ENCODE measurements at places on chromosomes 11 and 22.

- DNase-seq, result no peak
These were observed 34.7 kb upstream of the RFPL3 start for GRCh38 chr22:32322986-32323385.

DNA sequence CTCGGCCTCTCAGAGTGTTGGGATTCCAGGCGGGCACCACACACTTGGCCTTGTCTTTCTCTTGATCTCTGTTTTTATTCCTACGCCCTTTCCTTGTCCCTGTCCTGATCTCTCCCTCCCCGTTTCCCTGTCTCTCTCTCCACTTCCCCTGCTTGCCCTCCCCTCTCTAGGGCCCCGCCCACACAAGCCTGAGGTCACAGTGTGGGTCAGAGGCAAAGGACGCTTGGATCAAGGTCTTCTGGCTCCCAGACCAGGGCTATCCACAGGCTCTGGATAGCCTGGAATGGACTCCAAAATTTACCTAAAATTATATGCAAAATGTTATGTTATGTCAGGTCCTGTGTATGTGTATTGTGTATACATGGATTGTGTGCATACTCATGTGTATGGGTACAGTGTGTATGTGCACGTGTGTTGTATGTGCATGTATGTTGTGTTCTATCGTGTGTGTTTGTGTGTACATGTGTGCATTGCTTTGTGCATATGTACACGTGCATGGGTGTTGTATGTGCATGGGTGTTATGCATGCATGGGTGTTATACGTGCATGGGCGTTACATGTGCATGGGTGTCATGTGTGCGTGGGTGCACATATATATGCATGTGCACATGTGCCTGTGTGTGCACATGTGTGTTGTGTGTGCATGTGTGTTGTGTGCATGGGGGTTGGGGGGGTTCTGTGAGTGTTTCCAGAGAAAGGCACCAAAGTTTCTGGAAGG, 38.3 kb downstream of the TP53I11 start:
- no peak for DNase-seq

DNA sequence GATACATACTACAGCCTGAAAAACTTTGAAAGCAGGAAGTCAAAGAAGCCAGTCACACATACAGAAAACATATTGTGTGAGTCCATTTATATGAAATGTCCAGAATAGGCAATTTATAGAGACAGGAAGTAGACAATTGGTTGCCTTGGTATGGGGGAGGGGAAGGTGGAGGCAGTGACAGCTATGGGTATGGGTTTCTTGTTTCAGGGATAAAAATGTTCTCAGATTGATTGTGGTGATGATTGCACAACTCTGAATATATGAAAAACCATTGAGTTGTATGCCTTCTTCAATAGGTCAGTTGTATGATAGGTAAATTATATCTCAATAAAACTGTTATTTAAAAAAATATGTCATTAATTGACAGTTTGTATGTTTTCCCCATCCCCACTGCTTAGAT, 137.6 kb downstream of the SNX19 start:
- DNase-seq, result no peak

GRCh38 chr11:85918910-85919794, 64.0 kb downstream of the CCDC83 start:
- DNase-seq, result no peak

DNA sequence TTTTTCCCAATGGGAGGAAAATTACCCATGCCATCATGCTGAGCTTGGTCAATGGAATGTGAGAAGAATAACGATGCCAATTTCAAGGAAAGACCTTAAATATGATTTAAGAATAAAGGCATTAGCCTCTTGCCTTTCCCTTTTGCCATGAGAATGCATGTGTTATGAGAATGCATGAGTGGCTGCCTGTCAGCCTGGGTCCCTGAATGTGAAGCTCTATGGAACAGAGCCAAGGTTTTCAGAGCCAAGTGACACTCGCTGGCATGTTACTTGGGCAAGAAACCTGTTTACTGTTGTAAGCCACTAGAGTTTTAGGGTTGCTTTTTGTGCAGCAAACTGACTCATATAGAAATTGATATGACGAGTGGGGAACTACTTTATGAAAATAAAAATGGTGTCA, 75.7 kb downstream of the JRKL start:
- DNase-seq, result no peak

DNA sequence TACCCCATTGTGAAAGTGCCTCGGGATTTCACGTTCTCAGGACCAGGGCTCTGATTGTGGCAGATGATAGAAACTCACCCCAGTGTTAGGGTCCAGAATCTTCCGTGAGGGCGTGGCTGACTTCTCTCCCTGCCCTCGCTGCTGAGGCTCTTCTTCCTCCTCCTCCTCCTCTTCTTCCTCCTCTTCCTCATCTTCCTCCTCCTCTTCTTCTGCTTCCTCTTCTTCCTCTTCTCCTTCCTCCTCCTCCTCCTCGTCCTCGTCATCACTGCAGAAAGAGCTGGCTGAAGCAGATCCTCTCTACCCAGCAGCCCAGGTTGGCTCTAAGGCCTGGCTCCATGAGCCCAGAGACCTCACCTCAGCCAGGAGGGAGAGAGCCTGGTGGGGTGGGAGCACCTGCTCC, 13.5 kb upstream of the CHADL start:
- no peak for DNase-seq

DNA sequence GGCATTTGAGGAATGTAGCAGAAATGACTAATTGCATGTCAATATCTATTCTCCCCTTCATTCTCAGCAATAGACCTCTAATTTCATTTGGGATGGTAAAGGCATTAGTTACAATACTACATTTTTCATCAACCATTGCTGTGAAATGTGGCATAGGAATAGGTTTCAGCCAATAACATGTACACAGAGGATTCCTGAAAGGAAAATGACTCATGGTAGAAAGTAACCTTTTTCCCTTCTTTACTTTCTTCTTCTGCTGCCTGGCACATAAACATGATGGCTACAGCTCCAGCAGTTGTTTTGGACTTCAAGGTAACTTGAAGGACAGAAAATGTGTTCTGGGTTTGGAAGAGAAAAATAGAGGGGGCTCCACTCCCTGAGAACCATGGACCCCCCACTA, 231.8 kb upstream of the CTSC start:
- no peak for DNase-seq

GRCh38 chr11:126432525-126432924, 77.0 kb downstream of the ST3GAL4 start:
- DNase-seq, result no peak

- no peak for DNase-seq
These were observed 42.1 kb upstream of the JAM3 start for GRCh38 chr11:134026655-134027343.

GRCh38 chr11:36101466-36101865, 157.6 kb downstream of the LDLRAD3 start:
- DNase-seq, result no peak

DNA sequence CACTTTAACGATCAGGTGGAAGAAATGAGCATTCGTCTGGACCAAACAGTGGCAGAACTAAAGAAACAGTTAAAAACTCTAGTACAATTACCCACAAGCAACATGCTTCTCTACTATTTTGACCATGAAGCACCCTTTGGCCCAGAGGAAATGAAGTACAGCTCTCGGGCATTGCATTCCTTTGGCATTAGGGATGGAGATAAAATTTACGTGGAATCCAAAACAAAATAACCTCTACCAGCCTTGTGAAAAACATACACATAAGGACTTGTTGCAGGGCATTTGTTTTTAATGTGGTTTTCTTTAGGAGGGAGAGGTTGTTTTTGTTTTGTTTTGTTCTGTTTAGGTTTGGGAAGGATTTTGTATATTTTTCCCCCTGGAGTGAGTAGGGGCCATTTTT, 14.2 kb upstream of the TECTA start:
- no peak for DNase-seq

DNA sequence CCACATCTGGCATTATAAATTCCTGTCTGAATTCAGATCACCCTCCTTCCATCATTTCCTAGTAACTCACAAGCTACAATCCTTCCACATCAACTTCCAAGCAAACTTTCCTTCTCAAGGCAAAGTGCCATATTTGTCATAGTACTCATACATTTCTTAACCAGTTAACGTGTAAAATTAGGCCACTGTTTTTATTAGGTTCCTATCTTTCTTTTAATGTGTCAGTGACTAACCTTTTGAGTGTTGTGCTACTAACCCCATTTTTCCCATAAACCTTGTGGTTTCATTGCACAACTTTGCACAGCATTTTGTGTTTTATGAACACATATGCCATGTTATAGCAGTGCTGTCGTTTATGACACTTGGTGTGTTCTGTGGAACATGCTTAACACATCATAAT, 90.1 kb downstream of the KIF18A start:
- DNase-seq, result no peak

DNA sequence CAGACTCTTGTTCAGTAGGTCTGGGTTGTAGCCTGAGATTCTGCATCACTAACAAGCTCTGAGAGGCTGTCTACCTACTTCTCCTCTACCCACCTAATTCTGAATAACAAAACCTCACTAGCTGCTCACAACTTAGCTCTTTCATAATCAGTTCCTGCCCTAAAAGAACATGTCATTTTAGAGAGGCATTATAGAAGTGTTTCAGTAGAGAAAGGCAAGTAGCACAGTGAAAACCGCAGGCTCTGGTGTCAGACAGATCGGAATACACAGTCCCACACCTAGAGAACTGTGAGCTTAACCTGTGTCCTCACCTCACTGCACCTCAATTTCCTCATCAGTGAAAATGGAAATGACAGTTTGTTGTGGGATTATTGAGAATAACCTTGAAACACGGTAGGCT, 1337.6 kb upstream of the TENM4 start:
- no peak for DNase-seq

DNA sequence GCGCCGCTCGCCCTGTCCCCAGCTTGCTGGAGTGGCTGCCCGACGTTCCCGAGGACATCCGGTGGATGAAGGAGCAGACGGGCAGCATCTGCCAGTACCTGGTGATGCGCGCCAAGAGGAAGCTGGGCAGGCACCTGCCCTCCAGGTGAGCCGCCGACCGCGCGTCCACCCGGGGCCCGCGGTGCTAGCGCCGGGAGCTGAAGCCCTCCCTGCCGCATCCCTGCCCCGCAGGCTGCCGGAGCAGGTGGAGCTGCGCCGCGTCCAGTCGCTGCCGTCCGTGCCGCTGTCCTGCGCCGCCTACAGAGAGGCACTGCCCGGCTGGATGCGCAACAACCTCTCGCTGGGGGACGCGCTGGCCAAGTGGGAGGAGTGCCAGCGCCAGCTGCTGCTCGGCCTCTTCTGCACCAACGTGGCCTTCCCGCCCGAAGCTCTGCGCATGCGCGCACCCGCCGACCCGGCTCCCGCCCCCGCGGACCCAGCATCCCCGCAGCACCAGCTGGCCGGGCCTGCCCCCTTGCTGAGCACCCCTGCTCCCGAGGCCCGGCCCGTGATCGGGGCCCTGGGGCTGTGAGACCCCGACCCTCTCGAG, 3.3 kb upstream of the CRACR2B start:
- DNase-seq, result no peak

DNA sequence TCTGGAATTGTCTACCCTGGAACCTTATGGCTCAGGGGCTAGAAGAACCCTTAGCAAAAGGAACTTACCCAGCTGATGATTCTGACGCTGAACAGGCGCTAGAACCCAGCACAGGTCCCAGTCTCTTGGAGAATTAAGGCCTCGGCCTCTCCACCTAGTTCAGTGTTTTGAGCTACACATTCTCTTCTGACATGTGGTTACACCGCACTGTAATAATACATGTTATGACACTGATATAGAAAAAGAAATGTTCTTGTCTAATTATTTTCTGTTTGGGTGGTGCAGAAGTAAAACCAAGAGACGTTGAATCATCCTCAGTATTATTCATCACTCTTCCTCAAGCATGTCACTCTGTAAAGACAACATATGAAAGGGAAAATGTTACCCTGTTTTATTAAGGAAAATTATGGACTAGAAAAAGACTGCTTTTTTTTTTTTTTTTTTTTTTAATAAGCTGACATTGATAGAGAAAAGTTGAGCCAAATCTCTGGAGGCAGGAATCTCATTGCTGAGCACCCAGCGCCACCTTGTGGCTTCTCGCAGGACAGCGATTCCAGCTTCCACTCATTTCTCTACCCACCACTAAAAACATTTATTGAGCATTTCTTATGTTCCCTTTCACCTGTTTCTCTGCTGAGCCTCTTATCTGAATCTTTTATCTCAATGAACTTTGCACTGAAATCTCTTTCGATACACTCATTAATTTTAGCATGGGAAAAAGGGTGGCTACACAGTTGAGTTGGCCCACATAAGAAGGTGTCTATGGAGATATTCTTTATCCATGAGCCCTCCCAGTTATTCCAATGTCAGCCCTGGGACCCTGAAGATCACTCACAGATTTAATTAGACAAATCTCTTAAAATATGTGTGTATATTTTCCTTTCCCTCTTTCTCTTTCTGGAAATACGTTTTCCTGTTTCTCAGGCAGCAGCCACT, 12.6 kb upstream of the APLNR start:
- peak; percentile 32 for DNase-seq

DNA sequence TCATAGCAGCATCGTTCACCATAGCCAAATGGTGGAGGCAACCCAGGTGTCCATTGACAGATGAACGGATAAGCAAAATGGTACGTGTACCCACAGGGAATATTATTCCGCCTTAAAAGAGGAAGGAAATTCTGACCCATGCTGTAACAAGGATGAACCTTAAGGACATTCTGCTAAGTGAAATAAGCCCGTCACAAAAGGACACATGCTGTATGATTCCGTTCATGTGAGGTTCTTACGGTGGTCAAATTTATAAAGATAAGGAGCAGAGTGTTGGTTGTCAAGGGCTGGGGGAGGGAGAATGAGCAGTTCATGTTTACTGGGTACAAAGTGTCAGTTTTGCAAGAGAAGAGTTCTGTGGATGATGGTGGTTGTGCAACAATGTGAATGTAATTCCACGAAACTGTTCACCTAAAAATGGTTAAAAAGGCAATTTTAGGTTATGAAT, 26.3 kb downstream of the APOL1 start:
- DNase-seq, result no peak

GRCh38 chr11:125902277-125902926, 604 bp downstream of the PUS3 start:
- DNase-seq, result no peak

DNA sequence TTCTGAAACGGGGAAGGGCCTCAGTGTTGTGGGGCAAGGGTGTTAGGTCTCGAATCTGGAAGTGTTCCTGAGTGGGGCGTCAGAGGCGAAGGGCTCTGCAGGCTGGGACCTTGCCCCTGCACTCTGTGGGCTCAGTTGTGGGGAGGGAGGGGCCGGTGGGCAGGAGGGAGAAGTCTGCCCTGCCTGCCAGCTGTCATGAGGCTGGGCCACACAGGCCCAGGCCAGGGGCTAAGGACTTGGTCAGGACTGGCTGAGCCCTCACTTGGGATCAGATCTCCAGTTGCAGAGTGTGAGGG, at the start of gene CRACR2B:
Gene CRACR2B, plus strand, starts transcription at position 23 of the 296 bp plus-strand sequence. CDS start 689 bp downstream, outside the sequence.
- DNase-seq, result no peak

DNA sequence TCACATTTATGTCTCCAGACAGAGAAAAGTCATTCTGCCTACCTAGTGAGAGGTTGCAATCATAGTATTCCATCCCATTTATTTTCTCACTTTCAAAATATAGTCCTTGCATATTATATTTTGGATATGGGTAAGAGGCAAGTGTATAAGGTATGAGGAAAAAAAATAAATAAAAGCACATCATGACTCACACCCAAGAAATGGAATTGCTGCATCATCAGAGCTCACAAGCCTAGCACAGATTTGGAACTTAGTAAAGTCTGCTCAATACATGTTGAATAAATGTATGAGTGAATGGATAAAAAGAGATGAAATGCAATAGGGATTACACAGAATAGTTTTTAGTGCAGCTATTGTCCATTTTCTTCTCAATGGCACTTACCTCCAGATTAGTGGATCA, 2.5 kb upstream of the OR51G1 start:
- no peak for DNase-seq
